Glutamatergic neuron (in vitro differentiated cells): ENCODE measurements at places on chromosomes 5 and 9.

DNA sequence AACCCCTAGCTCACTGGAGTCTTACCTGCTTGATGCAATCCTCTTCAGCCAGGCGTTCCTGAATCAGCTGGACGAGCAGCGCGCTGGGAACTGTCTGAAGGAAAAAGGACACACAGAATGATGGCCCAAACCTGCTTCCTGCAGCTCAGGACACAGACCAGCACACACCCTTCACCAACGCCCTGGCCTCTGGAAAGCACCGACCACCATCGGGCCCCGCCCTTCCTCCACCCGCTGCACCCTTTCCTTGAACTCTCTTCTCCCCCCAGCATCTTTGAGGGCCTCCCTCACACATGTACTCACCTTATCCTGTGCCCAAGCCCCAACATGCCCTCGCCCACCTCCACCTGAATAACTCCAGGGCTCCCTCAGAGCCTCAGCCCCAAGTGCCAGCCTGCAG is 23.3 kb downstream of the AK8 start:
- no peak overlapping the region for H3K4me3 ChIP-seq
- H3K27me3 ChIP-seq = peaks cover 5% of the 10 kb centered on the region
- H3K36me3 ChIP-seq = no peaks in the 10 kb centered on the region

- peaks cover 47% of the 10 kb centered on the region for H3K4me1 ChIP-seq
- no peaks in the 10 kb centered on the region for H3K36me3 ChIP-seq
- H3K27ac ChIP-seq = peak overlapping the region; percentile 65
- H3K4me3 ChIP-seq = peak overlapping the region; percentile 48
- H3K27me3 ChIP-seq = peaks cover 13% of the 10 kb centered on the region
- DNase-seq = peak; percentile 55
Observed at GRCh38 chr5:107593009-107593408, 77.7 kb downstream of the EFNA5 start.

DNA sequence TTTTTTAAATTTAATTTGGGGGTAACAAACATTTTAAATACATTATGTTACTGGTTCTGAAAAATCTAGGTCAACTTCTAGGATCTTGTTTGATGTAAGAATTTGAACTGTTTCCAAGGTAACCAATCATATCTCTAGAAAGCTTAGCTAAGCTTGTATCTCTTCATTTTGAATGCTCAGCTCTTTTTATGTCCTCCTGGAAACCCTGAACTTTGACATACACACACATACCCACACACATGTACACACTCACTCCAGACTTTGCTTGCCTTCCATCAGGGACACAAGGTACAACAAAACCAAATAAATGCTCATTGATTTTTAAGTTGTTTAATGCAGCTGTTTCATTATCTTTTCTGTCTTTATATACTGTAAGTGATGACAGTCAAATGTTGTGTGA is 178.5 kb downstream of the RAB3C start:
- H3K4me1 ChIP-seq = peaks cover 1% of the 10 kb centered on the region
- no peak for DNase-seq
- H3K27ac ChIP-seq = no peak overlapping the region
- H3K27me3 ChIP-seq = no peaks in the 10 kb centered on the region

- H3K4me3 ChIP-seq = no peak overlapping the region
- H3K27ac ChIP-seq = no peak overlapping the region
- no peak for DNase-seq
- H3K4me1 ChIP-seq = peaks cover 5% of the 10 kb centered on the region
- peaks cover 2% of the 10 kb centered on the region for H3K27me3 ChIP-seq
Observed at GRCh38 chr5:91076138-91076537, 307.0 kb downstream of the ARRDC3 start.

DNA sequence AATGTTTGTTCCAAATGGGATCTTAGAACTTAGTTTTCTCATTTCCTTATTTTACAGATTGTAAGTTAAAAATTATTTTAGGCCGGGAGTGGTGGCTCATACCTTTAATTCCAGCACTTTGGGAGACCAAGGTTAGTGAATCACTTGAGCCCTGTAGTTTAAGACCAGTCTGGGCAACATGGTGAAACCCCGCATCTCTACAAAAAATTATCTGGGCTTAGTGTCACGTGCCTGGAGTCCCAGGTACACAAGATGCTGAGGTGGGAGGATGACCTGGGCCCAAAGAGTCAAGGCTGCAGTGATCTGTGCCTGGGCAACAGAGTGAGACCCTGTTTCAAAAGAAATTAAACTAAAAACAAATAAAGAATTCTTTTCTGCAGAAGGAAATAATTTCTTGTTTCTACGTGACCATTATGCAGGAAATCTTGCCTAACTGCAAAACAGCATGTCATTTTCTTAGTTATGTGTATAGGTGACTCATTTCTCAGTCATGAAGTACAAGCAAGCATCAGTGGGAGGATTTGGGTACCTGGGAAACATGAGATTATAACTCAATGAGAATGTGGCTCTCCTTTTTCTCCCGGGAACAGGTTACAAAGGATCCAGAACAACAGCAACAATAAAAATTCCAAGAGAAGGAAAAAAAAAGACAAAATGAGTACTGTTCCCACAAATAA is 375.1 kb upstream of the ST8SIA4 start:
- no peaks in the 10 kb centered on the region for H3K36me3 ChIP-seq
- no peak overlapping the region for H3K27ac ChIP-seq
- H3K4me3 ChIP-seq = no peak overlapping the region
- no peak for DNase-seq
- H3K27me3 ChIP-seq = no peaks in the 10 kb centered on the region
- peaks cover 2% of the 10 kb centered on the region for H3K4me1 ChIP-seq
